ENCODE measurements at places on chromosomes 11 and 22.

GRCh38 chr11:32434356-32435151 is 785 bp downstream of the WT1 start:
- DNase-seq, result no peak

DNA sequence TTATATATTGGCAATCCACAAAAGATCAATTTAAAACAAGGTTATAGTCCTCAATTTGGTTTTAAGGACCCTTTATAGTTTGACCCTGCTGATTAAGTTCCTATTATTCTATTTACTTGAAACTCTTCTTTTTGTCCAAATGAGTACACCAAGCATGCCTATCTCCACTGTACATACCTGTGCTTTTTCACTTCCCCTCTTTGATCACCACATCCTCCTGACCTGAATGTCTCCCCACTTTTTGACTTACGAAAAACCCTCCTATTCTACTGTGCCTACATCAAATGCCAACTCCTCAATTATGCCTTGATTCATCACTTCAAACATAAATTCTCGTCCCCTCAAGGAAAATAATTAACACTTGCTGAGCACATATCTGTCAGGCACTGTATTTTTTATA is 113.5 kb downstream of the SOX6 start:
- no peak for DNase-seq

DNA sequence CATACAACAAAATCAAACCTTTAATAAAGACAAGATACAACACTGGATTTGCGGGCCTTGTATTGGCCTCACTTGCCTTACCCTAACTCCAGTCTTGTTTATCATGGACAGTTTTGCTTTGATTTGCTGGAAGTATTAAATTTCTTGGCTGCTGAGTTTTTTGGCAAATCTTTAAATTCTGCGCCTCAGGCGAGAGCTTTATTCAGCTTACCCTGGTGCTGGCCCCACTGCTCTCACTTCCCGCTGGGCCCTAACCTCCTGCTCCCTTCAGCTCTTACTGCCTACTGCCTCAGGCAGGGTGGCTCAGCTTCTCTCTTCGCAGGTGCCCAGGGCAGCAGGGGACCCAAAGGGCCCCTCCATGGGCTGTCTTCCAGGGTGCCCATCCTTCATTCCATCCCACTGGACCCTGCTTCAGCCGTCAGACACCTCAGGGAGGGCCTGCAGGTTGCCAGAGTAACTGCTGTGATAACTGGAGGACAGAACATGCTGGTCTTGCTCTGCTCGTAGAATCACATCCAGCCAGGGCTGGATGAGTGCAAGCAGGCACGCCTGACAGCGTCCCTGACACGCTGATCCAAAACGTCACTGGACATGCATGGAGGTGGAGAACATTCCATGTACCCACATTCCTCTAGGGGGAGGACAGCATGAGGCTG is 45.7 kb upstream of the TUB start:
- no peak for DNase-seq

DNA sequence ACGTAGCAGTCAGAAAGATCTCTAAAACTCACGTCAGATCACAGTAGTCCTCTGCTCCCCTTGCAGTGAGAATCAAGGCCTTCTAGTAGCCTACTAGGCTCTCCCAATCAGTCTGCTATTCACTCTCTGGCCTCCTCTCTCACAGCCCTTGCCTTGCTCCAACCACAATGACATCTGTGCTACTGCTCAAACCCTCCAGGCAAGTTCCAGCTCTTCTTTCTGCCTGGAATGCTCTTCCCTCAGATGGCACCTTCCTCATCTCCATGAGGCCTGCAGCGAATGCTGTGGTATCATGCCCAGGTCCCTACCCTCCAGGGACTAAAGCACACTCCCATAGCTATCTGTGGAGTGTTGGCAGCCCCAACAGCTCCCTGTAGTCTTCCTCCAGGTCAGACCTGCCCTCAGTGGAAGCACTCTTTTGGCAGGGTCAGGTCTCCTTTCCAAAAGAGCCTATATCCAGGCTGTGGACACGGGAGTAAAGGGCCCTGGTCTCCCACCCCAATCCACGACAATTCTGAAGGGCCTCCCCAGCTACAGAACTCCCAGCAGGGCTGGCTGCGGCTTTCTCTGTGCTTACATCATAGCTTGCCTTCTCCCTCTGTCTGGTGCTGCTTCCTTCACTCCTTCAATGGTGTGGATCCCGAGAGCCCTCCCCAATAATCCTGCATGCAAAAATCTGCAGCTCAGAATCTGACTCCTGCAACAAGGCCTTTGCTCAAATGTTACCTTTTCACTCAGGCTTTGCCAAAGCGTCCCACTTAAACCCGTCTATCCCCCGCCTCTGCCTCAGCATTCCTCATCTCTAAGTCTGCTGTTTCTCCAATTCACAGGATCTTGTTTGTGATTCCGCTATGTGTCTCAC is 8.9 kb downstream of the HIRA start:
- no peak for DNase-seq

DNA sequence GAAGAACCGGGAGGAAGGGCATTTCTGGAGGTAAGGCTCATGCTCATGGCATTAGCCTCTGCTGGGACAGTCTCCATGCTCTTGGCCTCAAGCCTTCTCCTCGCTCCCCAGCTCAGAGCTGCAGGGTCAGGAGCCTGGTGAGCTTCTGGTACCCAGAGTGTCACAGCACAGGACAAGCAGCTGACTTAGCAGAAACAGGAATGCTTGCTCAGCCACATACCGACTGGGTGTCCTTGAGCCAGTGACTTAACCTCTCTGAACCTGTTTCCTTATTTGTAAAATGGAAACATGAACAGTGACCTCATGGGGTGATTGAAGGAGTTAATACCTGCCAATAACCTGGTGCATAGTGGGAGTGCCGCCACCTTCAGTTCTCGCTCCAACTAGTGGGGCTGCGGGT is 68.1 kb upstream of the RASD2 start:
- DNase-seq, result no peak

GRCh38 chr22:20080776-20081654 is 974 bp downstream of the DGCR8 start:
- DNase-seq, result no peak

DNA sequence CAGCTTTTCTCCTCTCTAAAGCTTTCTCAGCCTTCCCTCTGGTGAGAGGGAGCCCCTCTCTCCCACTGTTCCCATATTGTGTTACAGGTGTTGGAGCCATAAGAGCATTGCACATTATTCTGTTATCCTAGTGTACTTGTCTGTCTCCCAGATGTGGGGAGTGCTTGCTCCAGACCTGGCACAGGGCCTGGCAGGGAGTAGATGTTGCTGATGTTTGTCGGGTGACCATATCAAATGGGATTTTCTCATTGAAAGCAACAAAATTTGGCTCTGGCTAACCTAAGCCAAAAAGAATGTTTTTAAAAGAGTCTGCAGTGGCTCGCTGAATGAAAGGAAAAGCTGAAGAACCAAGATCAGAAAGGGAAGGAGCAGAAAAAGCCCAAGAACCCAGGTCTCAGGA is 41.1 kb downstream of the CYB5R2 start:
- no peak for DNase-seq

DNA sequence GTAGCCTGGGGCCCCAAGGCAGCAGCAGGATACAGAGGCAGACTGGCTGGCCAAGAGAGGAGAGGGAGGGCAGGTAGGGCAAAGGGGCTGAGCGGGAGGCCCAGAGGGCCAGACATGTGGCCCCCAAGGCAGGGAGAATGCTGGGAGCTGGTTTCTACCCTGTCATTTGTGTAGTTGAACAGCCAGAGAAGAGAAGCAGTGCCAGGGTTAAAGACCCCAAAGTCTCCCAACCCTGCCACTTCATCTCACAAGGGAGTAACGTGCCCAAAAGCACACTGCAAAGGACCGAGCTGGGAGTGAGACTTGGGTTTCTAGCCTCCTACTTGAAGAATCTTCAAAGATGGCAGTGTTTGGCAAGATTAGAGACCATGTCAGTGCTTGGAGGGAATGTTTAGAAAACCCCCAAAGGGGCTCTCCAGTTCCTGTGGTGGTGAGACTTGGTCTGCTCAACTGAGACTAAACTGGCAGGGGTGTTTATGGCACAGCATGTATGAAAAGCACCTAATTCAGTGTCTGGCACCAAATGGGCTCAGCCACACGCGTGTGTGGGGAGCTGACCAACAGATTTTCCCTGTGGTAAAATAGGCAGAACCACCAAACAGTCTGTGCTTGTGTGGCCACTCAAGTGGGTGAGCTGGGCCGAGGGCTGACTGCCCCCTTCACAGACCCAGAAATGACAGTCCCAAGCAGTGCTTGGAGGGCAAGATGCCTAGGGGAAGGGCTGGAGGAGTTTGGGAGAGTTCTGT is 68.2 kb upstream of the CLTCL1 start:
- DNase-seq, result no peak

- DNase-seq, result no peak
Observed at GRCh38 chr11:17533341-17533740, 10.9 kb downstream of the USH1C start.

- DNase-seq, result no peak
Observed at GRCh38 chr11:65439331-65440181, 17.0 kb downstream of the NEAT1 start.

- no peak for DNase-seq
Observed at GRCh38 chr22:22937894-22938480, 50.4 kb downstream of the IGLL5 start.

- peak; percentile 27 for DNase-seq
Observed at GRCh38 chr11:1546536-1547466, 25.3 kb downstream of the DUSP8 start.

DNA sequence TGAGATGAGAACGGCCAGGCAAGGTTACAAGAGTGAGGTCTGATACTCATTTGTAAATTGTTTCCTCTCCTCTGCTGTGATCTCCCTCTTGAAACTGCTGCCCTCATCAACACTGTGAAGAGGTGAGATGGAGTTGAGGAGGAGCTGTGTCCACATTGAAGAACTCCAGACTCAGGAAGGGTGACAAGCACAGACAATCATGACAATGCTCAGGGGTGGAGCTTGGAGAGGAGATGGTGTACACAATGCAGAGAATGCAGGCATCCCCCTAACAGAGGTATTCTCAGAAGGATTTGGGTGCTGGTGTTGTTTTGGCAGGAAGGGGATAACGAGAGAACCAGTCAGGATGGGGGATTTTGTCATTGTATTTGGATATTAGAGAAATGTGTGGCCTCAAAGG is 21.5 kb upstream of the MMP7 start:
- no peak for DNase-seq

DNA sequence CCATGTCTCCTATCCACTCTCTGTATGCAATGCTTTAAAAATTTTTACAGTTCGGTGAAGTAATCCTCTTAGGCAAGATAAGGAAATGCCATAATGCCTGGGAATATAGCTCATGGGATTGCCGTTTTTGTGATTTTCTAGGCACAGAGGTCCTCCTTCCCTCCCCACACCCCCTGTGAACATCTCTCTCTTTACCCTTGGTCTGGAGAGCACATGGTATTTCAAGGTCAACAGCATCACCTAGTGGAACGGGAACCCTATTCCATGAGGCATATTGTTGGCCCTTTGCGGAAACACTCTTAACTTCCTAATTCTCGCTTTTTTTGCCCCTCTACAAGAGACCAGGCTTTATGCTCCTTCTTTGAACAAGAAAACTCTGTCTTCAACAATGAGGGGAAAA is 8.8 kb downstream of the NXPE4 start:
- DNase-seq, result no peak

DNA sequence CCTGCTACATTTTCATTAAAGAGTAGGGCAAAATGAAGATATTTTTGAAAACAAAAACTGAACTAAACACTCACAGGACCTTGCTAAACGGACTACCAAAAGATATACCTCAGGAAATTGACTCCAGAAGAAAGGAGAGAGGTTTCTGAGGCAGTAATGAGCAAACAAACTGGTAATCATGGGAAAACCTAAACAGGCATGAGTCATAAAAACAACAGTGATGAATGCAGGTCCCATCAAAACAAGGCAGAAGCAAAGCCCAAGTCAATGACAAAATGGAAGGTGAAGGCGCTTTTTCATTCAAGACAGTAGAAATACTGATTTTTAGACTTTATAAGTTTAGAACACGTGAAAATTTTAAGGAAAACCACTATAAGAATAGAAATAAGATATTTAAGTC is 104.5 kb downstream of the EFCAB6 start:
- DNase-seq, result no peak

Measured in stimulated activated CD4-positive, alpha-beta T cell treated with anti-CD3 and anti-CD28 coated beads, TNF-alpha, amount 100 ng/mL, for 1 hour (primary cell).